ENCODE measurements at places on chromosomes 3 and 15.

GRCh38 chr15:83372434-83372891, 74.7 kb upstream of the SH3GL3 start:
- peak; percentile 10 for DNase-seq

GRCh38 chr3:190676481-190676880, 162.6 kb downstream of the IL1RAP start:
- peak; percentile 24 for DNase-seq

- peak; percentile 45 for DNase-seq
These were observed 20.4 kb downstream of the FAH start for GRCh38 chr15:80173022-80173759.

DNA sequence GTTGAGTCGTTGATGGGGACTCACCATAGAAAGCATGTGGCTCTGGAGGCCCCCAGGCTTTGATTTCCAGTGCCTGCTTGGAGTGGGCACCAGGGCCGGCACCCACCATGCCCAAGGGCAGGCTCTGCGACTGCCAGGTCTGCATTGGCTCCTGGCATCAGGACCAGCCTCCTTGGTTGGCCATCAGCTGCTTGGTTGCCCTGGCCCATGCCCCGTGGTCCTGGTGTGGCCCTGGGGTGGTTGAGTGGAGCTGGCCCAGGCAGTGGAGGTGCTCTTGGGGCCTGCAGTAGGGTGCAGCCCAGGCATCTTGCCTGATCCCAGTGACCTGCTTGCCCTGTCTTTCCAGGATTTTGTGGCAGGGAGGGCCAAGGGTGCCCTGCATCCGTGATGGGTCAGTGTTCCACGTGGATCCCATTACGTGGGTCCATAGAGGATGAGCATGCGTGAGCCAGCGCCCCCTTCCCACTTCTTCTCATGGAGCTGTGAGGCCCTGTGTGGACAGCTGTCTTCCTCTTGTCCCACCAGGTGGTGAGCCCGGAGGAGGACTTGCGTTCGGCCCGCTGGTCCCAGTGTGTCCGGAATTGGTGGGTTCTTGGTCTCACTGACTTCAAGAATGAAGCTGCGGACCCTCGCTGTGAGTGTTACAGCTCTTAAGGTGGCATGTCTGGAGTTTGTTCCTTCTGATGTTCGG, 187.0 kb downstream of the UBE3A start:
- no peak for DNase-seq

- DNase-seq = no peak
These were observed 34.5 kb upstream of the TRPM1 start for GRCh38 chr15:31136016-31136415.

GRCh38 chr3:68306571-68306970, 625.8 kb downstream of the TAFA4 start:
- peak; percentile 6 for DNase-seq
